Stimulated activated CD4-positive, alpha-beta T cell treated with anti-CD3 and anti-CD28 coated beads, Interleukin-12 subunit alpha, Interleukin-12 subunit beta, amount 100 ng/mL, for 24 hours (primary cell): ENCODE measurements at places on chromosomes 3 and 15.

DNA sequence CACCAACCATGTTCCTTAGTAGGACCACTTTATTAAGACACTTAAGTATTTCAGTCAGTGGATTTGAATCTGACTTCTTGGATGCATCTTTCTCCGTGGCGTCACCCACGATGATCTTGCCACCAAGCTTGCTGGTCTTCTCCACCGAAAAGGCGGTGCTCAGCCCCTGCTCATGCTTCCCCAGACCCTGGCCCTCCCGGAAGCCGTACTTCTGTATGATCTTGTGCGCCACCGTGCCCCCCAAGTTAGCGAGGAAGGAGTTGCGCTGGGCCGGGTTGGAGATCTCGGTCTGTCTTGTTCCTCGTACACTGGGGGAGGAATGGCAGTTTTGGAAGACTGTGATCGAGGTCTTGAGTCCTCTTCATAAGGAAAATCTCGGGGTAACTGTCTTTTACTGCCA is 213.4 kb upstream of the NANOGP8 start:
- DNase-seq: no peak

DNA sequence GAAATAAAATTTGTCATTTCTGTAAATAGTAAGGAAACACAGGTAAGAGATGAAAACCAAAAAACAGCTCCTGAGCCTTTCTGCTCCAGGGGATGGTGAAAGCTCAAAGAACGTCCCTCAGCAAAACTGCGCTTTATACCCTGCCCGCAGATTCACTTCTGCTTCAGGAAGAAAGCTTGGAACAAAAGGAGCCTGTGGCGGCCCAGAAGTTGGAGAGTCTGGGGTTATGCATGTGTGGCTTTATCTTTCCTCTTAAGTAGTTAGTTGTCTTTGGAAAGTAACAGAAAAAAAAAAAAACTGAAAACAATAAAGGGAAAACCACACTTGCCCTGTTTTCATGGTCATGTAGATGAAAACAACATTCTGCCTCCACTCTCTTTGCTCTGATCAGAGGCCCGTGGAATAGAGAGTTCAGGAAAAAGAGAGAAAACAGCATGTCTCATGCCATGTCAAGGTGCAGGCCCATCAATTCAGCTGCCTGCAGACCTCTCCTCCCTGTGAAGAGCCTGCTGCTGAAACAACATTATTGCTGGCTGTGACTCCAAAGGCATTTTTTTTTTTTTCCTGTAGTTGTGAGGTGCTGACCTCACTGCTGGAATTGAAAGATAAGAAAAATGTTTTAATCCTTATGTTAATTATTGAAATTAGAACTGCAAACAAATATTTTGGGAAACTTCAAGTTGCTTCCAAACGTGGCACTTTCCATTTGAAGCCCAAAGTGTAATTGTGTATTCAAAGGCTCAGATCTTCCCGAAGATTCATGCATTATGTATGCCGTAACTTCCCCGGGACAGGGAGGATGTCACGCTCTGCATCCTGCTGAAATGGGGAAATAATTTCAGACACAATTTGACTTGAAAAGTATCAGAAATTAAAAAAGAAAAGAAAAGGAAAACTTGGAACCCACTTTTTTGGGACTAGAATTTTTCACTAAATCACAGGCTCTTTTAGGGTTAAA is 108.4 kb upstream of the ZNF385D start:
- DNase-seq: no peak

DNA sequence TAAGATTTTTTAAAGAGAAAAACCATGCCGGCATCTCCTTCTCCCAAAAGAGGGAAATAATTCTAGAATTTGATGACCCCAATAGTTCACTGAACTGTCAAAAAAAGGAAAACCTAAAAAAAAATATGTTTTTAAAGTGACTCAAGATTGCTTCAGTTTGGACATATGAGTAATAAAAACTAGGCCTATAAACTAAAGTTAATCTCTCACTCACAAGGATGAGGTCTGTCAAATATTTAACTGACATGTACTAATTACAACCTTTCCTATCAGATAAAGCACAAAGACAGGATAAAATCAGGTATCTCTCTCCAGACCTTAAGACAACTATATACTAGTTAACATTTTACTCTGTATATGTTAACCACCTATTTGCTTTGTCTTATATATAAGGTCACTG is 231.9 kb downstream of the NSUN3 start:
- DNase-seq: no peak

DNA sequence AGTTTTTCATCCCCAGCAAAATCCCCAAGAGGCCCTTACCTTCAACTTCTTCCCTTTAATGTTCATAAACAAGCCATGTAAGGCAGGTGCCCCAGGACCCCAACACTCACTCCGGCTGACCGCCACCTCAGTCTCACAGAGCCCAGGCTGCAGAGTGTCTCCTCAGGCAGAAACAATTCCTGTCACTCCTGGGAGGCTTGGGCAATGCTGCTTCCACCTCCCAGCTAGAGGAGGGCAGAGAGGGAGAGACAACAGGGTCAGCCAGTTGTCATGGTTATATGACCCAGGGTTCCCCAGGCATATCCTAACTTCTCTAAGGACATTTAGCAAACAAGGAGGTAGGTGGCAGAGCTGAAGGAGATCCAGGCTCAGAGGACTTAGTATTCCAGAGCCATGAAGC is at the start of gene PLIN1:
TSS of gene PLIN1 (minus strand) at position 156 of the 400 bp plus-strand sequence. CDS start 1,878 bp downstream, outside the sequence.
- no peak for DNase-seq

GRCh38 chr3:157204431-157204830 is 44.5 kb upstream of the CCNL1 start:
- DNase-seq: no peak
